ENCODE measurements at places on chromosomes 5 and 9. TPM values are rescaled to one million over a fixed set of nuclear protein-coding genes. Genes with fewer than 3 reads are reported as not detected.

DNA sequence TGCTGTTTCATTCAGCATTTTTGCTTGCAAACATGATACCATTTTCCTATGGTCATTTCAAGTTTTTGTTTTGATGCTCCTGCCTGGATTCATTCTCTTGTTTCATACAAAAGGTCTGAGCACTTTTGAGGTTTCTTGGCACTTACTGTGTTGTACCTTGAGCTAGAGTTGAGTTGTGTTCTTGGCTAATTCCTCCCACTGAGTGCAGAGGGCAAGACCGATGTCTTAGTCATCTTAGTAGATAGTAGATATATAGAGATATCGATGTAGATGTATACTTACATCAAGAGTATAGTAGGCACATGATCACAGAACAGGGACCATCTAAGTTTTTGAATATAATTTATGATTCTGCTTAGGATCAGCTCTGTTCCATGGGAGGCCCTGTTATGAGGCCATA lies 366.6 kb downstream of the OSTF1 start:
- no peaks in the 10 kb centered on the region for H3K27me3 ChIP-seq
- H3K4me1 ChIP-seq: no peaks in the 10 kb centered on the region

Gene PDE8B
- total RNA-seq: 6.1 TPM

Gene TTC23L
- not detected for total RNA-seq

DNA sequence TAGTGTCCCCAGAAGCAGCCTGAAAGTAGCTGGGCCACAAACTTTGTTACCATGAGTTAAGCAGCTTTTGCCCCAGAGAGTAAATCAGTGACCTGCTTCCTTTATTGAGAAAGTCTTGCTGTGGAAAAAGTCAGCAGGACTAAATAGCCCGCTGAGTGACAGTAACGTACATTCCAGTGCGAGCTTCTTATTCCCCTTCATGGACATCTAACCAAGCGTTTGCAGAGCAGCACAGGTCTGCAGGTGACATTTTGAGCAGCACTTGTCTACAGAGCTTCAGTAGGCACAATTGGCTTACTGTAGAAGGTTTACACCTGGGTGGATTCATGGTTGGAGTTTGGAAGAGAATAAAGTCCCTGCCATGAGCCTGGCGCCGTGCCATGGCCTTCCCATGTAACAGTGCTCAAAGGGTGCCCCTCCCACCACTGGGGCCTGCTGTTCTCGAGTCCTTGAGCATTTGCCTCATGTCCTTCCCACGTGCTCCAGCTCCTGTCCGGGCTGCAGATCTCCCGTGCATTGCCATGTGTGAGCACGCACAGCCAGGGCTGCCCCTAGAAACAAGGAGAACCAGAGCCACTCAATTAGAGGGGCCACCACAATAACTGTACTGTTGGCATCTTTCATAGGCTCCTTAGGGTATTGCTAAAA lies 41.3 kb upstream of the GRHPR start:
- no peak overlapping the region for H3K27ac ChIP-seq
- H3K4me1 ChIP-seq: no peaks in the 10 kb centered on the region
- DNase-seq: no peak

GRCh38 chr5:16579142-16579847 lies 37.5 kb downstream of the RETREG1 start:
- H3K27ac ChIP-seq: peak overlapping the region; percentile 54
- no peaks in the 10 kb centered on the region for H3K27me3 ChIP-seq
- no peak overlapping the region for H3K4me3 ChIP-seq
- no peaks in the 10 kb centered on the region for H3K36me3 ChIP-seq
